ENCODE measurements at places on chromosomes 2 and 18.

GRCh38 chr2:122535960-122536505 is 780.6 kb downstream of the TSN start:
- no peak for DNase-seq

DNA sequence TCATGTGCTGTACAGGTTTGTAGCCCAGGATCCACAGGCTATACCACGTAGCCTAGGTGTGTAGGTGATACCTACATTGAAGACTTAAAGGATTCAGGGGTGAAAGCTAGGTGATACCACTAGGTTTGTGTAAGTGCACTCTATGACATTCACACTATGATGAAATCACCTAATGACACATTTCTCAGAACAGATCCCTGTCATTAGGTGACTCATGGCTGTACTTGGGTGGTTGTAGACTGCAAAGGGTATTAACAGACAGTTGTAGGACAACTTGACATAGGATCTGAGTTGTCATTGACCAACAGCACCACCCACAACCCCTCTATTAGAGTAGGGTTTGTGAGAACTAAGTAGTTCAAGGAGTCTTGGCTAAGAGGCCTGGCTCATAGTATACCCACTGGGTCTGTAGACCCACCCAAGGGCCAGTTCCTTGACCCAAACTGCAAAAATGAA is 27.7 kb upstream of the SMCHD1 start:
- DNase-seq = no peak

GRCh38 chr2:152594792-152595191 is 122.5 kb downstream of the PRPF40A start:
- no peak for DNase-seq

DNA sequence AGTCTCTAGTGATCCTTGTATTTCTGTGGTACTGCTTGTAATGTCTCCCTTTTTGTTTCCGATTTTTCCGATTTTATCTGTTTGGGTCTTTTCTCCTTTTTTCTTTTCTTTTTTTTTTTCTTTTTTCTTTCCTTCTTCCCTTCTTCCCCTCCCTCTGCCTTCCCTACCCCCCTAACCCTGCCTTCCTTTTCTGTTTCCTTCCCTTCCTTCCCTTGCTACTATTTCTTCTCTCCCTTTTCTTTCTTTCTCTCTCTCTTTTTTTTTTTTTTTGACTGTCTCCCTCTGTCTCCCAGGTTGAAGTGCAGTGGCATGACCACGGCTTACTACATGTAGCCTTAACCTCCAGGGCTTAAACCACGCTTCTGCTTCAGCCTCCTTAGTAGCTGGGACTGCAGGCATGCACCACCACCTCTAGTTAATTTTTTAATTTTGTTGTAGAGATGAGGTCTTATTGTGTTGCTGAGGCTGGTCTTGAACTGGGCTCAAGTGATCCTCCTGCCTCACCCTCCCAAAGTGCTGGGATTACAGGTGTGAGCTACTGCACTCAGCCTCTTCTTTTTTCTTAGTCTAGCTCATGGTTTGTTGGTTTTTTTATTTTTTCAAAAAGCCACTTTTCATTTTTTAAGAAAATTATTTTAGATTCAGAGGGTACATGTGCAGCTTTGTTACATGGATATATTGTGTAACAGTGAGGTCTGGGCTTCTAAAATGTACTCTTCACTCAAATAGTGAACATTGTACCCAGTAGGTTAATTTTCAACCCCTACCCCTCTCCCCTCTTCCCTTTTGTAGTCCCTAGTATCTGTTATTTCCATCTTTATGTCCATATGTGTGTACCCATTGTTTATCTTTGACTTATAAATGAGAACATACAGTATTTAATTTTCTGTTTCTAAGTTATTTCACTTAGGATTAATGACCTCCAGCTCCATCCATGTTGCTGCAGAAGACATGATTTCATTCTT is 24.7 kb downstream of the CCDC138 start:
- no peak for DNase-seq

- DNase-seq = no peak
Observed at GRCh38 chr2:81481994-81482368, 1177.4 kb upstream of the LRRTM1 start.

DNA sequence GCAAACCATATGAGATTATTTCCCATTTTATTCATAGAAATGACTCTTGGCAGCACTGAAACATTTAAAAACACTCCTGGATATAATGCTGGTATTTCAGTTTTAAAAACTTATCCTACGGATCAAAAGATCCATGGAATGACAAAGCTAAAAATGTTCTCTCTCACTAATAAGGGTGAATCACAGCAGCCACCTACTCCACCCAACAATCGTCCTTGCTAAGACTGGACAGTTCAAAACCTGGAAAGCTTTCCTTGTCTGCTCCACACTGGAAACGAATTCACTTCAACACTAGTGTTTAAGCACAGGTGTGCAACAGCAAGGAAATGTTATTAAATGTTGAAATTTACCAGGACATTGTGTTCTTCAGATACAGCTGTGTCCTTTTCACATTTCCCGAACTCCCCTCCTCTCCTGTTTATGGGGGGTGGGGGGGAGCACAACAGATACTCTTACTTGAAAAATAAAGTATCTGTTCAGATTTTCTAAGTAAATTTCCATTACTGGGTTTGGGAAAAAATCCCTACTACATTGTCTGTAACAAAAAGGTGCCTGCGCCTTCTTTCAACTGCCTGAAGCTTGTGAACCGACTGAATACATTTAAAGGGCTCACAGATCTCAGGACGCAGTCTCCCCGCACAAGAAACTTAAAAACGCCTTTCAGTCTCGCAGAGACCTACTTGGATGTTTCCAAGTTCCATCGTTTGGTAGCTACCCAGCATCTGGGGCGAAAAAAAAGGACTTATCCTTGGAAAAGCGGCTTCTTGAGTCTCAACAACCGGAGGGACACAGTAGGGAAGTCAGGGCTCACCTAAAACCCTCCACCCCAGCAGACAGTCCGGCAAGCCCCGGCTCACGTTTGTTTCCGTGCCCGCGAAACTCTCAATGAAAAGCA is 1.3 kb downstream of the YWHAQ start:
- no peak for DNase-seq

DNA sequence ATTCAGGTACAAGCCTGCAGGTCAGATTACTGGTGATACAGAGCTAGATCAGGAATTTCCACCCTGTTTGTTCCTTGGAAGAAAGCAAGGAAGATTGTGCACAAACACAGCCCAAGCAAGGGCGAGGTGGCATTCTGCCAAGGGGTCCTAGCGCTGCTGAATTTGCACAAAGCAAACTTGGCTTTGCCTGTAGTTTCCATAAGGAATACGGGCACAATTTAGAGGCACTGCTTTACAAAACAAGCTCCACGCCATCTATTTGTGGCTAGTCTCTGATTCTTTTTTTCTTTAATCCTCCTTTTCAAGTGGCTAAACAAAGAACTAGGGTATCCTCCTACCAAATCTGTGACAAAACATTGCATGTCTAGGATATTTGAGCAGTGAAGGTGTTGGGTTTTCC is 195.5 kb upstream of the ACVR2A start:
- no peak for DNase-seq

- DNase-seq = no peak
Observed at GRCh38 chr2:165811592-165812370, 17.7 kb upstream of the GALNT3 start.

DNA sequence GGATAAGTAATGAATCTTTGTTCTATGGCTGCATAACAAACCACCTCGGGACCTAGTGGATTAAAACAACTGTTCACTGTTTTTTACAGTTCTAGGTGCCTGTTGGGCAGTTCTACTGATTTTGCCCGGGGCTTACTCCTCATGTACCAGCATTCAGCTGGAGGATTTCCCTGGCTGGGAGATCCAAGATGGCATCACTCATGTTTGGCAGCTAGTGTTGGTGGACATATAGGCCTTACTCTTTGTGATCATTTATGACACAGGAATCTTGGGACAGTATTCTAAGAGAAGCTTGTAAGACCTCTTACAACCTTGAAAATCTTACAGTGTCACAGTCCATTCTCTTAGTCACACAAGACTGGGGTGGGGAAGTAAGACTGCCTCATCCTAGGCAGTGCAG is 4.6 kb downstream of the MARCHF7 start:
- no peak for DNase-seq

- DNase-seq = no peak
Observed at GRCh38 chr2:109690822-109691541, 76.8 kb downstream of the SOWAHC start.

DNA sequence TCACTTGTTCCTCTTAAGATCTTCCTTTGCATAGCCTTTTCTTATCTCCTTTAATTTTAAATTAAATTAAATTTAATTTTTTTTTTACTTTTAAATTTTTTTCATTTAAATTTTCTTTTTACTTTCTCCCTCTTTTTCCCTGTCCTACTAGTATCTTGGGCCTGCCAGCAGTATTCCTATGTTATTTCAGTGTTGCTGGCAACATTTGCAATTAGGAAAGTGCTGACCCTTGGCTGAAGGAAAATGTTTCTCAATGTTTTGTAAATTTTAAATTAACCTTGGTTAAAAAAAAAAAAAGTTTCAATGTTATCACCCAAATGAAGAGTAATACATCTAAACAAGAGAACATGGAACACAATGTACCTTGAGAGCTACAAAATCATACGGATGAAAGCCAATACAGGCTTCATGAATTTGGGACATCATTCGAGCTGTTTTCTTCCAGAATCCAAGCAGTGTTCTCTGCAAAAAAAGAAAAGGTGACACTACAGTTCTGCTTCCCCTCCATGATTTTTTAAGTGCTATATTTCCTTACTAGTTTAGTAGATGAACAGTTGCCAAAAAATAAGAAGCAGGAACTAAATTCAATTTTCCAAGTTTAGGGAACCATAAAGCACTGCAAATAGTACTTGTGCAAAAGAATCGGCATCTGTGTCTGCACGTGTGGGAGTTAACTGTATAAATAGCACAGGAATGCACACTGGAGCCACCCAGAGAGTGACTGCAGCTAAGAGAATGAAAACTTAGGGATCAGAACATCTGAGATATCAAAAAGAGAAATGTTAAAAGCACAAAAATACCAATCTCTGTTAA is 55.8 kb downstream of the ICA1L start:
- no peak for DNase-seq

DNA sequence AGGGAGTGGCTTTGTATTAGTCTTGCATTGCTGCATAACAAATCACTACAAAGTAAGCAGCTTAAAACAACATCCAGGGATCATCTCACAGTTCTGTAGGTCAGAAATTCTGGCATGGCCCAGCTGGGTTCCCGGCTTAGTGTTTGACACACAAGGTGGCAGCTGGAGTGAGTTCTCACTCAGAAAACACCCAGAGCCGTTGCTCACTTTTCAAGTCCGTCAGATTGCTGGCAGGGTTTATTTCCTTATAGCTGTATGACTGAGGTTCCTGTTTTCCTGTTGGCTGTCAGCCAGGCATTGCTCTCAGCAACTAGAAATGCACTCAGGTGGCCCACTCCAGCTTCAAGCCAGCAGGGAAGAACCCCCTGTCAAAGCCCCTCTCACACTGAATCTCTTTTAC is 324.1 kb downstream of the CCDC178 start:
- DNase-seq = no peak

- DNase-seq = no peak
Observed at GRCh38 chr2:127175041-127175721, 44.9 kb downstream of the CYP27C1 start.

DNA sequence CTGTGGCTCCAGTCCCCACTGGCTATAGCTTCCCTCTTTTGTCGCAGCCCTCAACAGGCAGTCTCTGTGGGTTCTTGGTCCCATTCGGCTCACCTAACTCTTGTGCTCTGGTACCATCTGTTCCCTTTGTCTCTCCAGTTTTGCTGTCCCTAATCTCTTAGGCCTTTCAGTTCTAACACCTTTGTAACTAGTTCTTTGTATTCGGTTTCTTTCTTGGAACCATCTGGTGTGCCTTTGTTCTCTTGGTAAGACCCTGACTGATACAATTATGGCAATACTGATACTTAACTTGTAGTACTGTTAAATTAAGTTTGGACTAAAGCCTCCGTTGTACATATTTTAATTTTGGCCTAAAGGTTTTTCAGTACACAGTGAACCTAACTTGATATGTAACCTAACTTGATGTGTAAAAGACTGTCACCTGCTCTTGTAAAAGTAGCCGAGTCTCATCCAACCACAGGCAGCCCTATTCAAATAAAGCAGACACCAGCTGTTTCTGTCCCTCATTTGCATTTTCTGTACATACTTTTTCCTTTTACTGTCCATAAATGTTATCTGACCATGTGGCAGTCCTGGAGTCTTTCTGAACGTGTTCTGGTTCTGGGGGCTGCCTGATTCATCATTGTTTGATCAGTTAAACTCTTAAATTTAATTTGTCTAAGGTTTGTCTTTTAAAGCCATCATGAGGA is 4.8 kb upstream of the MRPL44 start:
- no peak for DNase-seq

GRCh38 chr18:51998066-51998465 is 341.9 kb upstream of the DCC start:
- DNase-seq = no peak

DNA sequence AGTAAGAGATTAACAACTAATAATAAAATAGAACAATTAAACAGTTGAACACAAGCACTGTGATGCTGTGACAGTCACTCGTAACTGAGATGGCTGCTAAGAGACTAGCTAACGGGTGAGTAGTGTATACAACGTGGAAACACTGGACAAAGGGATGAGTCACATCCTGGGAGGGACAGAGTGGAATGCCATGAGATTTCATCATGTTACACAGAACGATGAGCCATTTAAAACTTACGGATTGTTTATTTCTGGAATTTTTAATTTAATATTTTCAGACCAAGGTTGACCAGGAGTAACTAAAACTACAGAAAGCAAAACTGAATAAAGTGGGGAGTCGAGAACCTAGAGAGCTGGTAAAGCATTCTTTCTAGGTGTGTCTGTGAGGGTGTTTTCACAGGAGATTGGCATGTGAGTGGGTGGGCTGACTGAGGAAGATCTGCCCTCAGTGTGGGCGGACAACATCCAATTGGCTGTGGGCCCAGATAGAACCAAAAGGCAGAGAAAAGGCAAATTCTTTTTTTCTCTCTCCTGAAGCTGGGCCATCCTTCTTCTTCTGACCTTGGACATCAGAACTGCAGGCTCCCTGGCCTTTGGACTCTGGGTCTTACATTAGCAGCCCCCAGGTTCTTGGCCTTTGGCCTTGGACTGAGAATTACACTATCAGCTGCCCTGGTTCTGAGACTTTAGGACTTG is 14.6 kb downstream of the TMSB10 start:
- peak; percentile 34 for DNase-seq

- no peak for DNase-seq
Observed at GRCh38 chr2:58046335-58046584, 346 bp upstream of the VRK2 start.

GRCh38 chr2:126889496-126890135 is 9.1 kb upstream of the TEX51 start:
- DNase-seq = no peak

GRCh38 chr2:114400890-114401289 is 41.6 kb upstream of the DPP10 start:
- no peak for DNase-seq

GRCh38 chr2:85994897-85995647 is 106.3 kb upstream of the ST3GAL5 start:
- DNase-seq = no peak

- DNase-seq = no peak
Observed at GRCh38 chr18:65409261-65409660, 341.6 kb upstream of the CDH7 start.

GRCh38 chr2:233528182-233528581 is 38.4 kb downstream of the USP40 start:
- no peak for DNase-seq
